Hematopoietic multipotent progenitor cell treated with erythropoietin and hydrocortisone succinate and interleukin-3 and kit ligand, for 6 days (in vitro differentiated cells): ENCODE measurements at places on chromosomes 13 and 19.

- DNase-seq = no peak
These were observed 20.5 kb downstream of the ATP4B start for GRCh38 chr13:113637262-113638160.

GRCh38 chr19:4742723-4743646 is 19.3 kb upstream of the DPP9 start:
- DNase-seq = no peak

- no peak for DNase-seq
These were observed 6.2 kb downstream of the GPR4 start for GRCh38 chr19:45595814-45596213.

DNA sequence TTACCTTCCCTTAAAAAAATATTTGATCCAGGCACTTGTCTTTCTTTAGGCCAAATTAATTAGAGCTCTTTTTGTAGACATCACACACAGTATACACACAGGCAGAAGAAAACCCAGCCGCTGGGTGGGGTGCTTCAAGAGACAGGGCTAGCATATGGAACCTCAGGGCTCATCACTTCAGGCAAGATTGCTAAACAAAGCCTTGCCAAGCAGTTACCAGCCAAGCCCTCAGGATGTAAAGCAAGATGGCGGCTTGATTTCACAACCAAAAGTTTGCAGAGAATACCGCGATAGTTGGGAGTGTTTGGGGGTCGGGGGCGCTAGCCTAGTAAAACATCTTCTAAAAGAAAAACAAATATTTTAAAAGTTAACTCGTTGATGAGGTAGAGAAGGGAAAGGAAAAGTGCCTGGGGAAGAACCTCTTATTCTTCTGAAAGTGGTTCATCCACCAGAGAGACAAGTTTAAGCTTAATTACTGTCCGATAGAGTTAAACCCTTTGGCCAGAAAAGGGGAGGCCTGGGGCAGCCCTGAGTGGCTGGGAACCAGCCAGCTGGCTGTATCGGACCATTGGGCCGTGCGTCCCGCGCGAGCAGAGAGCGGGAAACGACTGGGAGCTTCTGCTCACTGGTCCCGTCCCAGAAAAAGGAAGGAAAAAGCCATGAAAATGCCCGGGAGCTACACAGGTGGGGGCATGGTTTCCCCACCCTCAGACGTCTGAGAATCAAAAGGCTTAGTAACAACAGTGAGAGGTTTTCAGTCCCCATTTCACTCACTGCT is 254.9 kb upstream of the PCDH20 start:
- no peak for DNase-seq

DNA sequence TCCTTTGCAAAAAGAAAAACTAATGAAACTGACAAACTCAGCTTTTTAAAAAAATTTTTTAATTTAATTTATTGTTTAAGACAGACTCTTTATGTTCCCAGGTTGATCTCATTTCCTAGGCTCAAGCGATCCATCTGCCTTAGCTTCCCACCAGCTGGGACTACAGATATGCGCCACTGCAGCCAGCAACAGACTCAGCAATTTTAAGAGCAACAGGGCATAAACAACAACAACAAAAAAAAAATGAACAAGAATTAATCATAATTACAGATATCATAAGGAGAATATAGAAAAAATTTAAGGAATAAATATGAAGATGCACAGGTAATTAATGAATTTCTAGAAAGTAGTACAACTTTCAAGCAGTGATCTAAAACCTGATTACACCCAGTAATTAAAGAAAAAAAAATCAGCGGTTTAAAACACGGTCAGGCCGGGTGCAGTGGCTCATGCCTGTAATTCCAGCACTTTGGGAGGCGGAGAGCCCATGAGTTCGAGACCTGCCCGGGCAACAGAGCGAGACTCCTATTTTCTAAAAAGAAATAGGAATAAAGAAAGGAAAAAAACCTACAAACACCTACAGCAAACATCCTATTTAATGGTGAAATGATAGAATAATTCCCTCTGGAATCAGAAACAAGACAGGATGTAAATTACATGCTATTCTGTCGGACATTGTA is 1.4 kb downstream of the ZNF699 start:
- DNase-seq = no peak

DNA sequence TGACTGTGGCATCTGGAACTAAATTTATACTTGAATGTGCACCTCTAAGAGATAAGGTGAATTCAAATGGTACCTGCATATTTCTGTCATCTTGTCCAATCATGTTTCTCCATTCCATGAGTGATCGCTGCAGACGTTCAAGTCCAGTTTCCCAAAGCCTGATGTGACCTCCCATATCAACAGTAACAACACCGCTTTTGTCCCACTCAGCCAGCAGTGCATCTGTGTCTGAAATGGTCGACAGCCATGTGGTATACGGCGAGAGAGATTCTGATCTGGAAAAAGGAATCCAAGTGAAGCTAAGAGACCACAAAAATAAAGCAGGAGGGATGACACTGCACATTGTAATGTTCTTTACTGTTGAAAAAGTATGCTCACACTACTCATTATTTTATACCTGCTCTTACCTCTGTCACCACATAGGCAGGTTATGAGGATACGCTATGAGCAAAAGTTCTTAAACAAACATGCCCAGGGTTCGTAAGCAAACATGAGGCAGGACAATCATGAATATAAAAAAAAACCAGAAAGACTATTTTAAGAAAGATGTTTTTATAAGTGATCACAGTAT is 213.6 kb downstream of the RGCC start:
- DNase-seq = no peak
